ENCODE measurements at places on chromosomes 7 and 10.

DNA sequence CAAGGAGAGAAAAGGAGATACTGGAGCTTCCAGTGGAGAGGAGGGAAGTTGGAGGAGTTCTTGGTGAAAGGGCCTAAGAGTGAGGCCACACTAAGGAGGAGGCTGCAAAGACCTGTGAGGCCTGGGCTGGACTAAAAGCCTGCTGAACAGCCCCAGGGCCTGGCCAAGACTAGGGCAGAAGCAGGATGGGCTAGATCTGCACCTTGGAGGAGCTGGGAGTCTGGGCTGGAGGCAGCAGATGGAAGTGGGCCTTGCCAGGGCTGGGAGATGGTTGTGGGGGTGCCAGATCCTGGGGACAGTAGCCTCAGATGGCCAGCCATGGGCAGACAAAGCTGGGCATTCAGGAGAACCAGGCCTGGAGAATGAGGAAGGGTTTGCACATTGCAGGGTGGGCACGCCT lies 6.5 kb upstream of the PURB start:
- no peak for DNase-seq

GRCh38 chr7:51261950-51262795 lies 54.4 kb downstream of the COBL start:
- no peak for DNase-seq

DNA sequence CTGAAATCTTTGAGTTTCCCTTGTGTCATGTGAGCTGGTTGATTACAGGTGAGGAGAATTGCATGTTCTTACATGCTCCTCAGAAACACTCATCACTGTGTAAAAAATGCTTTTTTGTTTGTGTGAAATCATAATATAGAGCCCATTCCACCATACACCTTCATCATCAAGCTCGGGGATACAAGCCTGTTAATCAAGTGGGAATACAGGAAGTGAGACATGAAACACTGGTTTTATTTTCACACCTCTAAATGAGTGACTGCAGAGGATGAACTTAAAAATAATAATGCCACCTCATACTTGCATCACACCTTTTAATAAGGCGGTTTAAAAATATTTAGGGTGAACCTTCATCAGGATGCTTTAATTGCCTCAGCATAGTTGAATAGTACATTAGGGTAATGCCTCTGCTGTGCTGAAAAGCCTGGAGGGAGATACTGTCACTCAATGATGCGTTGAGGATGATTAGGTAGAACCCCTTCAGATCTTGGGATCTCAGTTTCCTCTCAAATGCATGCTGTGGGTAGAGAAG lies 164.6 kb downstream of the AUTS2 start:
- DNase-seq: no peak

GRCh38 chr7:18573410-18574234 lies 78.1 kb downstream of the HDAC9 start:
- no peak for DNase-seq

DNA sequence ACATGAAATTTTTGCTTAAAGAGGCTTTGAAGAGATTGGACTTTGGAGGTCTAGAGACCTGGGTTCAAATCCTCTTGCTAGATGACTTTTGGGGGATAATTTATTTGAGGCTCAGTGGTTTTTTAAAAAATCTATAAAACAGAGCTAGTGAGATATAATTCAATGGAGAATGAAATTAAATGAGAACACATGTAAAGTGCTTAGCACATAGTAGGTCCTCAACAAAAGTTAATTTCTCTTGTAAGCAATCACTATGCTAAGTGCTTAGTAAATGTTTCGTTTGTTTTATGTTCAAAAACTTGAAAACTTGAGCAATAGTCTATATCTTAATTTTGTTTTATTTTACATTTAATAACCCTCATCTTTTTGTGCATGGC lies 64.8 kb downstream of the LRMDA start:
- DNase-seq: no peak

DNA sequence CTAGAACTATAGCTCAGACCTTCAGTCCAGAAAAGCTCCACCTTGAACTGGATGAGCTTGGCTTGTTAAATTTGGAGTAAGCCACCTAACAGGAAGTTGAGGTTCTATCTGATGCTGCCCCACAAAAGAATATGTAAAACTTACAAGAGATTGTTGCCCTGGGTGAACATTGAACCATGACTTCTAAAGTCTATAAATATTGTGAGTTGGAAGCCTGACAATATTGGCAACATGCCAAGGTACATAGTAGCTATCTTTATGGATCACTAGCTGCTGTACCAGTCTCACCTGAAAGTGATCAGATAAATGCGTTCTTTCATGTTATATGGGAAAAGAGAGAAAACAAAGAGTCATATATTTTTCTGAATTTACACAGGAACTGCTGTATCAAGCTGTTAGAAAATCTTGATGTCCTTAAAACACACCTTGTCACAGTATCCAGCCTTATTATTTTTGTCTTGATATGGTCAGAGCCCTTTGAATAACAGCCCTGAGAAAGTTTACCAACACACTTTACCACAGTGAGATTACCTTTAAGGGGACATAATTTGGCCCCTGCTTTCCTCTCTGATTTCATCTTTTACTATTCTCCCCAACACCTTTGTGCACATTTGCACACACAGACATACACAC lies 92.0 kb downstream of the LSMEM1 start:
- DNase-seq: no peak

- DNase-seq: no peak
Observed at GRCh38 chr7:130401101-130401500, 20.8 kb downstream of the CPA1 start.

- DNase-seq: no peak
Observed at GRCh38 chr10:124565565-124566221, 104.1 kb downstream of the LHPP start.

GRCh38 chr10:22593636-22594198 lies 120.7 kb downstream of the PIP4K2A start:
- DNase-seq: no peak

- DNase-seq: no peak
Observed at GRCh38 chr7:30851651-30852307, 59.9 kb upstream of the AQP1 start.

All from inflammatory macrophage (primary cell).